Activated CD4-positive, alpha-beta T cell treated with anti-CD3 and anti-CD28 coated beads, Interleukin-2, amount 10 ng/mL, durations not matched to agents 24 days and 14 days (primary cell): ENCODE measurements at places on chromosomes 12 and 14.

DNA sequence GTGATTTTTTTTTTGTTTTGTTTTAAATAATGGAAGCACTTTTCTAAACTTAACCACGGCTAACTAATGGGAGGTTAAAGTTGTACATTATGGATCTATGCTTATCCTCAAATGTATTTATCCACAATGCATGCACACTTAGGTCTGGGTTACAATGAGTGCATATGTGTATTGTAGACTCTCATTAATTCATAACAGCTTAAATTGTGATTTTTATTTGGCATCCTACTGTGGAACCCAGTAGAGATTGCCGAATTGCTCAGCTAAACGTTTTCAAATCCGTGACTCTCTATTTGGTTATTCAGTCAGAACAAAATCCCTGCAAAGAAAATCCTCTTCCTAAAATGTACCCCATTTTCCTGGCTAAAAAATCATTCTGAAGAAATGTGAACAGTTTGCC, 244.0 kb downstream of the SLC25A21 start:
- DNase-seq: no peak

DNA sequence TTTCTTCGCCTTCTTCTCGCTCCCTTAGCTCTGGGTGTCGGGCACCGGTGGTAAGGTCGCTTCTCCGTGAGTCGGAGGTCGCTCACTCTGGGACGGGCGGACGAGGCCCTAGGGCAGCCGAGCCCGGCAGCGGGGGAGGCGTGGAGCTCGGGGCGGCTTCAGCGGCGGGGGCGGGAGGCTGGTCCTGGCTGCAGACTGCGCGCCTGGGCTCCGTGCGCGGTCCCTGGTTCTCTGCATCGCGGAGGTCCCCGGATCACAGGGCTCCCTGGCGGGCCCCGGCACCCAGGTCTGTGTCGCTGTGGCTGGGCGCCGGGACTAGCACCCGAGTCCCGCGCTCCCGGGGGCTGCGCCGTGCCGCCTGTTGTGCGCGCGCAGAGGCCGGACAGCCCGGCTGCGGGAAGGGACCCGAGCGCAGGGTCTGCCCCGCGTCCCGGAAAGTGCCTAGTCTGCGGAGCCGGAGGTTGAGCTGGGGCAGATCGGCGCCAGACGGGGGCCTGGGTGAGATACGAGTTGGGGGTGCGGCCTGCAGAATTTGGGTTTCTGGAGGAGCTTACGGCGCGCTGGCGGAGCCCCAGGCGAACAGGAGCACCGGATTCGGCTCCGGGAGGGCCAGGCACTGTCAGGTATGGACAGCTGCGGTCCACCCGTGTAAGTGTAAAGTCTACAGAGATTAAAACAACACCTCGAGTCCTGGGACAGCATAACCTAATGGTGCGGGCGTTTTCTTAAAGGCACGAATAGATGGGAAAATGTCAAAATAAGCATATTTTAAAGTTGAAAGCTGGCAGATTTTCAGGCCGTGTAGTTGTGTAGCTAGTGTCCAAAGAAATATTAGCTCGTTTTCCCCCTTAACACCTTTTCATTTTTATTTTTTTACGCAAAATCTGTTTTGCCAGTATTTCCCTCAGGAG, 713 bp downstream of the FRMD6 start:
- DNase-seq: no peak

DNA sequence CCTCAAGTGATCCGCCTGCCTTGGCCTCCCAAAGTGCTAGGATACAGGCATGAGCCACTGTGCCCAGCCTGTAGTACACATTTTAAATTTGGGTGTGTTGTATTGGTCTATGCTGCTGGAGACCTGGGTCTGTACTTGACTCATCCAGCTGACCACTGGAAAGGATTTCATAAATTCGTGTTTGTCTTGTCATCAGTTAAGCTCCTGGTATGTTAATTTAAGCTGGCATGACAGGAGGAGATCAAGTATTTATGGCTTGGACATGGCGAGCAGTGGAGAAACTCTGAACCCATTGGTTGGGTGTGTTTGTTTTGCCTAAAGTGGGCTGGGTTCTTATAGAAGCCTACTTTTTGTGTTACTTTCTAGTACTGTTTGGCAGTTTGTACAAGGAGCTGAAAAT, 24.2 kb downstream of the YY1 start:
- DNase-seq: no peak

- no peak for DNase-seq
Measured at GRCh38 chr14:70059545-70059944, 129.2 kb downstream of the SLC8A3 start.

- DNase-seq: no peak
Measured at GRCh38 chr12:27578689-27579372, 54.8 kb downstream of the PPFIBP1 start.

GRCh38 chr12:73460212-73460611, 1077.4 kb upstream of the ATXN7L3B start:
- DNase-seq: no peak

DNA sequence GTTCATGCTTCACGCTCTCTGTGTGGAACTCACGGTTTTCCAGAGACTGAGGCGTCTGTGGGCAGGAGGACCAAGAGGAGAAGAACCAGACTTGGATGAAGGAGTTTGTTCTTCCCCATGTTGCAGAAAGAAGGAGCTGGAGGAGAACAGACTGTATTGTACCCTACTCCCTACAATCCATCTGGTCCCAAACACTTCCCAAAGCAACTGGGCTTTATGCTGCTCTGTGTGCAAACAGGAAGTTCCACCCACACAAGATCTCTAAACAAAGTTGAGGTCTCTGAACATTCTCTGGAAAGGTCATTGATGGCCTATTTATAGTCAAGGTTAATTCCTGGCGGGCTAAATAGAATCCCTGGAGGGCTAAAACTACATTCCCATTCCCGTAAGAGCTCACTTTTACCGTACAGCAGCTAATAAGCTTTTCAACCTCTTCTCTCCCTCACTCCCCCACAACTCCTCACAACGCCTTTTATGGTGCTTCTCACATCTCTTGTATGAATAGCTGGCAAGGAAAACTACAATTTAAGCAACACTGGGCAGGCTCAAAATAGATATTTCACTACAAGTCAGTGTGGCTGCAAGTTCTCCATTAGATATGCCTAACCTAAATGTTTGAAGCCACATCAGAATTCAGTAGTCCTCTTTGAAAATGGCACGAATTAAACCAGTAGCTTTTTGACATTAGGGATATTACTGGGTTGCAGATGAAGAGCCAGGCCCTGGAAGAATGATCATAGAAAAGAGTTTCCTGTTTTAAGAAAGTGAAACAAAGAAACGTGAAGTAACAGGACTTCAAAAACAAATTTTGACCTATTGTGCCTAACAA, at the start of gene A2M:
Gene A2M, minus strand, starts transcription at position 189 of the 829 bp plus-strand sequence. Its CDS starts 70 bp downstream, at position 119.
- DNase-seq: peak; percentile 11

GRCh38 chr14:61889914-61890351, 127.7 kb downstream of the SNAPC1 start:
- peak; percentile 84 for DNase-seq

DNA sequence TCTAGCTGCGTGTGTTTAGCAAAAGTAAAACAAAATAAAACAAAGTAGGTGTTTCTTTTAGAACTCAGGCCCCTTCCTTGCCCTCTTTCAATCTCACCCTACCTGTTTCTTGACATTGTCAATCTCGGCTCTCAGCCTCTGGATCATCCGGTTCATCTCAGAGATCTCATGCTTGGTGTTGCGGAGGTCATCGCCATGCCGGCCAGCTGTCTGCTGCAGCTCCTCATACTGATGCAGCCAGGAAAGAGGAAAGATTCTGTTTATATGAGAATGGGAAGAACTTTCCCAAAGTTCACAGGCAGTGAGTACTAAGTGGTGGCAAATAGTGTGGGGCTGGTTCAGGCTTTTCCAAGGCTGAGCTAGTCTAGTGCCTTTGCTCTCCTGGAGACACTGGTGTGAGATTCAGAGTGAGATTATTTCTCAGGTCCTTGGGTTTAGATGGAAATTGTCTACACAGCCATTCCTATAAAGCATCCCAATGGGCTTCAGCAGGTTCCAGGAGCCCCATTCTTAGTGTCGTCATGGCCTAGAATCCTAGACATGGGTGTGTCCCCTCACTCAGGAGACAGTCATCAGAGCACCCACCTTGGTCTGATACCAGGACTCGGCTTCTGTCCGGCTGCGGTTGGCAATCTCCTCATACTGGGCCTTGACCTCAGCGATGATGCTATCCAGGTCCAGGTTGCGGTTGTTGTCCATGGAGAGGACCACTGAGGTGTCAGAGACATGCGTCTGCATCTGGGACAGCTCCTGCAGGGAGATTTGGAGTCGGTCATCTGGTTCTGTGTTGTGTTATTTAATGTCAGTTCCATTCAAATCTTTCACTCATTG, 3.0 kb downstream of the KRT5 start:
- no peak for DNase-seq

GRCh38 chr12:109713187-109714070, at the start of gene FAM222A:
Gene FAM222A, plus strand, starts transcription at chr12:109713825. Its CDS starts 30,322 bp downstream, at chr12:109744147.
- DNase-seq: peak; percentile 99

- no peak for DNase-seq
Measured at GRCh38 chr12:1162081-1162760, 171.2 kb downstream of the ERC1 start.

DNA sequence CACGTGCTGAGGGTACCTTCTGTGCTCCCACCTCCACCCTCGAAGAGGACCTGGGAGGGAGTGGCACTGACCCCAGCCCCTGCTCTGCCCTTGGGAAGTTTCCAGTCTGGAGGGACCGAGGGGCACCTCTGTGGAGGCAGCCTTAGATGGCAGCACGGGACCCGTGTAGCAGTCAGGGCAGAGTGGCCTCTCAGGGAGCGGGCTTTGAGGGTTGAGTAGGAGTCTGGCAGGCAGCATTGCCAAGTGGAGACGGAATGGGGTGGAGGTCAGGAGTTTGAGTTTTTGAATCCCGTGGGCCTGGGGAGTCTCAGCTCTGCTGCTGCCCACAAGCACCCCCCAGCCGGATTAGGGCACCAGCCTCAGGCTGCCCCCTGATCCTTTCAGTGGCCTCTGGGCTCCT, 21.6 kb downstream of the KIF26A start:
- DNase-seq: no peak

- DNase-seq: no peak
Measured at GRCh38 chr12:102438827-102439210, 41.5 kb downstream of the IGF1 start.

DNA sequence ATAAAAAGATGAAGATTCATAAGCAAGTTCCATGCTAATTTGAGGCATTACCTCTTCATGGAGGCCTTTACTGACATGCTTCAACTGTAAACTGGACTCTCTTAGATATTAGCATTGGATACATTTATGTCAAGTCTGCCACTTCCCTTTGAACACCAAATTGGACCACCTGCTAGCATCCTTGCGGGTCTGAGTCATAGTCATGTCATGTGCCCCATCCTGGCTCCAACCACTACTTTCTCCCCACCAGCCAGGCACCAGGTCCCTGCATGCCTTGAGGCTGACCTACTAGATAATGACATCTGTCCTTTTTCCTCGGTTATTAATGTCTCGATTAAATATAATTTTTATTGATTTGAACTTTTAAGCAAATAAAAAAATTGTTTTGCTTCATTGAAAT, 32.9 kb upstream of the EEA1 start:
- no peak for DNase-seq

- DNase-seq: no peak
Measured at GRCh38 chr12:95963096-95963495, 20.0 kb downstream of the AMDHD1 start.

- DNase-seq: no peak
Measured at GRCh38 chr14:45587142-45587541, 334.1 kb upstream of the MIS18BP1 start.

DNA sequence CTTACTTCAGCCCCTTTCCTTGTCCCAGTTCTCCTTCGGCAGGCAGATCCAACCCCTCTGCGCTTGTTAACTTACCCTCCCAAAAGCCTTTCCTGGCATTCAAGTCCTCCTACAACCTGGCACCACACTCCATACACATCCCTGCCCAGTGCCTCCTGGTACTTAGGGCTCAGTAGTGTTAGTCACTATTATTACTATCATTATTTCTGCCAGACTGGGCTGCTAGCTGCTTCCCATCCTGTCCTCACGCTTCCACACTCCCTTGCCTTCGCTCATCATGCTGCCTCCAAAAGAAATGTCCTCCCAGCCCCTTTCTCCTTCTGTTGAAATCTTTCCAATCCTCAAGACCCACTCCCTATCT, 1.6 kb upstream of the HDAC7 start:
- DNase-seq: no peak

- DNase-seq: peak; percentile 87
Measured at GRCh38 chr12:25052196-25052913, 103.5 kb upstream of the BCAT1 start.

DNA sequence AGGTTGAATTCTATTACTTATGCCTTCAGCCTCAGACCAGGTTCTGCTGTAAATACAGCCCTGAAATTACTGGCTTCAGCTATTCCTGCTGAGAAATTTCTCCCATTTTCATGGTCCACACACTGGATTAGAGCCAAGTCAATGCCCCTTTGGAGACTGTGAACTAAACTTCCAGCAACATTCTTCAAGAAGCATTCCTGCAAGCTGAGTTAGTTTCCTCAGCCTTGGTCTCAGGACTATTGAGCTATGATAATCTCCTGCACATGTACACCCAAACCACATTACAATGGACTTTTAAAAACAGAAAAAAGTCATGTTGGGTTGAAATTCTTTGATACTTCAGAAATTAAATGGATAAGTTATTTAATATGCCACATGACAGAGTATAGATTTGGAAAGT, 58.0 kb upstream of the AVPR1A start:
- no peak for DNase-seq

- DNase-seq: no peak
Measured at GRCh38 chr12:11862798-11863197, 207.9 kb upstream of the BCL2L14 start.

GRCh38 chr12:101653030-101653429, 44.4 kb upstream of the CHPT1 start:
- DNase-seq: no peak
